ENCODE measurements at places on chromosomes 5 and 9. TPM values are rescaled to one million over a fixed set of nuclear protein-coding genes. Genes with fewer than 3 reads are reported as not detected.

Gene HAPLN1
- total RNA-seq: not detected

Gene ZDHHC11
- 15.0 TPM for total RNA-seq

Gene SLC38A9
- total RNA-seq: 38.4 TPM

Gene NELFB
- total RNA-seq: 90.5 TPM

Gene NDUFS4
- total RNA-seq: 99.7 TPM

DNA sequence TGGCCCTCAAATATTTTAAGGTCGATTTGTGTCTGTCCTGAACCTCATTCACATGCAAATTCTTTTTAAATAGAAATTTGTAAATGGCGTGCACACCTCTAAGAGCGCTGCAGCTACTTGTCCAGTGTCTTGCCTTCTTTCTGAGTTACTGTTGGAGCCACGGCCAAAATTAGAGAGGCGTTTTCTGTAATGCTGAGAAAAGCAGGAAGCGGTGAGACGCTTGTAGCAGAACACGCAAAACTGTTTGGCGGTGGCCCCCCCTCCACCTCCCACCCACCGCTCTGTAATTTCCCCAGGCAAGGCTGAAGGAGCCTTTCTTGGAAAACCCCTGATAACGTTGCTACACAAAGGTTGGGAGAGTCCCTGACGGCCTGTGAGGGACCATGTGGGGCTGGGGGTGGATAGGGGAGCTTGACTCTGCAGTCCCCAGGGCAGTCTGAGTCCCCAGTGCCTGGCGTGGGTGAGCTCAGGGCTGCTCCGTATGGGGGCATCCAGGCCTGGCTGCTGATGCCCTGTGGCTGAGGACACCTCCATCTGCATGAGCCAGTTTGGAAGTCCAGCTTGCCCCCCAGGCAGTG, 96.5 kb downstream of the GADD45G start:
- H3K4me1 ChIP-seq: no peaks in the 10 kb centered on the region
- no peak overlapping the region for H3K4me3 ChIP-seq
- no peaks in the 10 kb centered on the region for H3K27me3 ChIP-seq
- H3K36me3 ChIP-seq: no peaks in the 10 kb centered on the region
- no peak overlapping the region for H3K27ac ChIP-seq

DNA sequence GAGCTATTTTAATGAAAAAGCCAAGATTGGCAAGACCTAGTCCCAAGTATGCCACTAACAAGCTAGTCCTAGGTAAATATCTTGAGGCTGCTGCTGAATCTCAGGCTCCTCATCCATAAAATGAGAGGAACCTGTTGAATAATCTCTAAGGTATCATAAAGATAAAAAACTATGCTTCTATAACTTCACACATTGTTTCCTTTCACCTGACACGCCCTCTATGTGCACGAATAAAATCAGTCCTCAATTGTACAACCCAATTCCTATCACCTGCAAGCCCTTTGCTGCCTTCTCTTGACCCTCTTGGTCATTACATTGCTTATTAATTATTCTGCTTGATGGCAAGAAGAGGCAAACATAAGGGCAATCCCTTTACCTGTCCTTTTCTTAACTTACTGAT, 69.9 kb downstream of the TRPM6 start:
- no peaks in the 10 kb centered on the region for H3K36me3 ChIP-seq
- H3K27ac ChIP-seq: peak overlapping the region; percentile 61
- H3K27me3 ChIP-seq: no peaks in the 10 kb centered on the region
- DNase-seq: no peak
- H3K4me3 ChIP-seq: no peak overlapping the region
- no peaks in the 10 kb centered on the region for H3K4me1 ChIP-seq
